MM.1S (cell line): ENCODE measurements at places on chromosomes 12 and 14.
A peak's percentile ranks its signal among the peaks of the same experiment; 100 is the strongest.

DNA sequence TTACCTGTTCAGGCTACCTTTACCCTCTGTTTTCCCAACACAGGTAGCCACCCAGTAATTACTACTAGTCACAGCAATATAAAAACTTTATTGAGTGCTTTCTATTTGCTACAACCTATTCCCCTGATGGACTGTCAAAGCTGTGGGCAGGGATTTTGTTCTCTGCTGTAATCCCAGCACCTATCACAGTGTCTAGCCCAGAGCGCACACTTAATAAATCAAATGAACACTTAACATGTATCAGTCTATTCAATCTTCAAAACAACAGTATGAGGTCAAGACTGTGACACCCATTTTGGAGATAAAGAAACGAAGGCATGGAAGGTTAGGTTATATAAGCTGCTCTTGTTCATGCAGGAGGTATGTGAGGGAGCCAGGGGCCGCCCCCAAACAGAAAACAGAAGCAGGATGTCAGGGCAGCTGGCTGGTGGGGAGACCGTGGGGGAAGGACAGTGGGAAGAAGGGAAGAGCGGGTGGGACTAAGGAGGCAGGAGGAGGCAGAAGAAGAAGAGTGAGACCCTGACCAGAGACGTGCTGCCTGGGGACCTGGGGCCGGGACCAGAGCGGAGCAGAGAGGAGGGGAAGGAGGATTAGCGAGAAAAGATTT is 1.7 kb downstream of the TNFRSF1A start:
- DNase-seq = no peak

DNA sequence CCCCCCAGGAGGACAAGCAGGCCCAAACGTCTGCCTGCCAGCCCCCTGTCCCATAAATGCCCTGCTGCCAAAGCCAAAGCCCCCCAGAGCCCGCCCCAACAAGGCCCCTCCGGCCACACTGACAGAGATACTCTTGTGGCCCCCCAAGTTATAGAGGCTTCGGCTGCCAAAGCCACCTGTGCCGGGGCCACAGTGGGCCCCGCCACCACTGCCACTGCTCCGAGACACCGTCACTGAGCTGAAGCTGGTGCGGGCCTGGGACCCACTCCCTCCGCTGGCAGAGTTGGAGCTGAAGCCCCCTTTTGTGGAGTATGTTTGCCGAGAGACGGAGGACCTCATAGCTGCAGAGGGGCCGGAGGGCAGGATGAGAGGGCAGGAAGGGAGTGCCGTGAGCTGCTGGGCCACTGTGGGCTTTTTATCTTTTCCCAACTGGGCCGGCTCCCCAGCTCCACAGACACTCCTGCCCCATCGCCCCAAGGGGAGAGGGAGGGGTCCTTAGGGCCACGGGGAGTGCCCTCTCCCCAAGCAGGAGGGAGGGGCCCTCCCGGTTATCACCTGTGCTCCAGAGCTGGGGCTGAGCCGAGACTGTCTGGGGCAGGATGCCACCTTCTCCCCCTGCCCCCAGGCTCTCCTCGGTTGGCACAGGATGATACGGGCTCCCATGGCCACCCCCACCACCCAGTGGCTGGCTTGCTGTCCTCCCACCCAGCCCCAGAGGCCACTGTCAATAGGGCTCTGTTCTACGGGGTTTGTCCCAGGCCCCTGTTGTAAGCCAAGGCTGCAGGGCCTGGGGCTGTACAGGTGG is at the start of gene KRT79:
Gene KRT79, minus strand, starts transcription at position 390 of the 805 bp plus-strand sequence. Its CDS starts 51 bp downstream, at position 339.
- no peak for DNase-seq

GRCh38 chr14:78152201-78153063 is 17.7 kb upstream of the NRXN3 start:
- no peak for DNase-seq

DNA sequence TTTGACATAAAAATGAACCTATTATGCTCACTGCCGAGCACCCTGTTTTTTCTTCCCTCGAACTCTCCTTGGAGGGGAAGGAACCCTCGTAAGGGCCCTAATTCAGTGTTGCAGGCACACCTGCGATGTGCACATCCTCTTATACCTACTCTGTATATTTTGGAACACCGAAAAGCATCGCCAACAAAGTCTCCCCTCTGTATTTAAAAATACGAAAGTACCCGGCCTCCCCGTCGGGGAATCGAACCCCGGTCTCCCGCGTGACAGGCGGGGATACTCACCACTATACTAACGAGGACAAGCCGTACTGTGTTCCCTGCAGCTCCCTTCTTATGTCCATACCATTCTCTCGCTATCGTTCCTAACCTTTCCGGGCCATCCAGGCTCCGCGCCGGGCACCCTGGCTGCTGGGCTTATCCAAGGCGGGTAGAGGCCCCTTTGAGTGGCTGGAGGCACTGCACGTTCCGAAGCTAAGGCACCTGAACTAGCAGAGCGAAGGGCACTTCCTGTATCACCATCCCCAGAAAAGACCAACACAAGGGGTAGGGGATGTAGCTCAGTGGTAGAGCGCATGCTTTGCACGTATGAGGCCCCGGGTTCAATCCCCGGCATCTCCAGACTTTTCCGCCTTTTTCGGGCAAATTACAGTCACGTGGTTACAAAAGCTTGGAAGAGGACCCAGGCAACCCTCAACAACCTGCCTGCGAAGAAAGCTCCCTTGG is 25.1 kb upstream of the UBC start:
- DNase-seq = peak; percentile 72

GRCh38 chr12:104501660-104502059 is 44.9 kb downstream of the CHST11 start:
- no peak for DNase-seq

GRCh38 chr12:27606986-27607385 is 83.0 kb downstream of the PPFIBP1 start:
- DNase-seq = no peak

DNA sequence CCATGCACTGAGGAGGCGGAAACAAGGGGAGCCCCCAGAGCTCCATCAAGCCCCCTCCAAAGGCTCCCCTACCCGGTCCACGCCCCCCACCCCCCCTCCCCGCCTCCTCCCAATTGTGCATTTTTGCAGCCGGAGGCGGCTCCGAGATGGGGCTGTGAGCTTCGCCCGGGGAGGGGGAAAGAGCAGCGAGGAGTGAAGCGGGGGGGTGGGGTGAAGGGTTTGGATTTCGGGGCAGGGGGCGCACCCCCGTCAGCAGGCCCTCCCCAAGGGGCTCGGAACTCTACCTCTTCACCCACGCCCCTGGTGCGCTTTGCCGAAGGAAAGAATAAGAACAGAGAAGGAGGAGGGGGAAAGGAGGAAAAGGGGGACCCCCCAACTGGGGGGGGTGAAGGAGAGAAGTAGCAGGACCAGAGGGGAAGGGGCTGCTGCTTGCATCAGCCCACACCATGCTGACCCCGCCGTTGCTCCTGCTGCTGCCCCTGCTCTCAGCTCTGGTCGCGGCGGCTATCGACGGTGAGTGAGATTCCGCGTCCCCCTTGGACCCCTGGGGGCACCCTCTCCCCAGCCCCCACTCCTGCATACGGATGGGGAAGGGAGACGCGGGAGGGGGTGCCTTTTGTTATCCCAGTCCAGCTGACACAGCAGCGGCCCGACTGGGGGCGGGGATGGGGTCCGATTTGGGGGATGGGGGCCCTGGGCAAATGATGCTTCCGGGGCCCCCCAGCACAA is 400 bp downstream of the LRP1 start:
- no peak for DNase-seq

DNA sequence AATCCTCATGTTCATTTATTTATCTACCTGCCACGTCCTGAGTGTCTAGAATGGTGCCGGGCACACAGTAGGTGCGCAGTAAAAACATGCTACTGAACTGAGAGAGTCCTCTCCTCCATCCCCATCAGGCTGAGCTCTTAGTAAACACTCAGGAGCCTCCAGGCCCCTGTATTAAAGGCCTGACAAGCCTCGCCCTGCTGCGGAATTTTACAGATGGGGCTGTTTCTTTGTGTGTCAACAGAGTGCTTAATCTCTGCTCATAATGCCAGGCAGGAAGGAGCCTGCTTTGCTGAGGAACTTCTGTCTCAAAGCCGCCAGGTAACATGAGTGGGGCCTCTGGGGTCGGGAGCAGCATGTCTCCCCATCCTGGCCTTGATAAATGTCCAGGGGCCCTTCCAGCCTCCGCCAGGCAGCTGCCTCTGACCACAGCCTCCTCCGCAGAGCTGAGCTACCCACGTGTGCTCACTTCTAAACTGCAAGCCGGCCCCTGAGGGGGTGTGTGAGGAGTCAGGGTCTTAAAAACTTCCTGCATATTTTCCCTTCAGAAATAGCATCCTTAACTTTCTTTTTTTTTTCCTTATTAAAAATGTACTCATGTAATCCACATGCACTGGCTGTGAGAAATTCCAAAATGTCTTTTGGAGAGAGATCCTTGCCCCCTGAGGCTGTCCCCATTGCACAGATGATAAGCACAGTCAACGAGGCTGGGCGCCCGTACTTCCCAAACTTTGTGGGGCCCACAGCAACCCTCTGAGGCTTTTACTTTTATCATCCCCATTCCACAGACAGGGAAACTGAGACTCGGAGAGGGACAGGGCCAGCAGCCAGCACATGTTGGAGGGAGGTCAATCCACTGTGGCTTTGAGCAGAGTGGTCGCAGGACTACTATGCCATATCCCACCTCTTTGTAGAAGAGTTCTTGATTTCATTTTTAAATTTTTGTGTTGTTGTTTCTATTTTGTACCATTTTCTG is 116.0 kb upstream of the NCOR2 start:
- DNase-seq = no peak

GRCh38 chr14:30861200-30861599 is 13.2 kb upstream of the COCH start:
- DNase-seq = no peak

DNA sequence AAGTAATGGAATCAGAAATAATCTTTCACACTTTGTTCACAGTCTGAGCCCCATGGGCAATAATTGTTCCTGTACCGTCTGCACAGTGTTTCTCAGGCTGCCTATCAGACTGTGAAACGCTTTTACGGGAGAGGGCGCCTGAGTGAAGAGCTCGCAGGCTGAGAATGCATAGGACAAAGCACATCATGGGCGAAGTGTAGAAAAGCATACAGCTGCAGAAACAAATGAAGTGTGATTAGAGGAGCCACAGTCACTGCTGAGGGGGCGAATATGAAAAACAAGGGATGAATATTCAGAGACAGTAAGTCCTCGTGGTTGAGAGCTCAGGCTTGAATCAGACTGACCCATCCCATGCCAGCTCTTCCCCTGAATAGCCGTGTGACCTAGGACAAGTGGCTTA is 438.4 kb upstream of the DCN start:
- DNase-seq = no peak

DNA sequence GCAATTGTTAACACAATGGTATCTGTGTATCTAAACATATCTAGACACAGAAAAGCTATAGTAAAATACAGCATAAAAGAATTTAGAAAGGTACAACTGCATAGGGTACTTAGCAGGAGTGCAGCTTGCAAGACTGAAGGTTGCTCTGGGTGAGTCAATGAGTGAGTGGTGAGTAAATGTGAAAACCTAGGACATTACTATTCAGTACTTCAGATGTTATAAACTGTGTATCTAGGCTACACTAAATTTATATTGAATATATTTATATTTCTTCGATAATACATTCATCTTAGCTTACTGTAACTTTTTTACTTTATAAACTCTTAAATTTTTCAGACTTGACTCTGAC is 409.0 kb upstream of the DCN start:
- DNase-seq = no peak

- DNase-seq = peak; percentile 53
These were observed 8.0 kb upstream of the C12orf42 start for GRCh38 chr12:103503546-103504480.

DNA sequence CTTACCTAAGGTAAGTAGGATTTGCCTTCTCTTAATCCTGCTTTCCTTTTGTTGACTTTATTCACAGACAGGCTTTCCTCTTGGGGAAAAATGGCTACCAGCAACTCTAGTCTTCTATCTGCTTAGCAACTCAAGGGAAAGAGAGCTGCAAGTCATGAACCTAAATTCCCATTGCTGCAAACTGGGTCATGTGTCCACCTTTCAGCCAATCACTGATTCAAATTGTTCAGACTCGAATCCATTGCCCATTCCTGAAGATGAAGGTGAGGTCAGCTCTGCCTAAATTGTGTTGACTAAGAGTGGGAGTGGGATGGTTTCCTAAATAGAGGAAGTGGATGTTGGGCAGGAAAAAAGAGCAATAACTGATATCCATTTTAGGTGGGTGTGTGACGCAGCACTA is 7.7 kb downstream of the FBXW8 start:
- DNase-seq = no peak

DNA sequence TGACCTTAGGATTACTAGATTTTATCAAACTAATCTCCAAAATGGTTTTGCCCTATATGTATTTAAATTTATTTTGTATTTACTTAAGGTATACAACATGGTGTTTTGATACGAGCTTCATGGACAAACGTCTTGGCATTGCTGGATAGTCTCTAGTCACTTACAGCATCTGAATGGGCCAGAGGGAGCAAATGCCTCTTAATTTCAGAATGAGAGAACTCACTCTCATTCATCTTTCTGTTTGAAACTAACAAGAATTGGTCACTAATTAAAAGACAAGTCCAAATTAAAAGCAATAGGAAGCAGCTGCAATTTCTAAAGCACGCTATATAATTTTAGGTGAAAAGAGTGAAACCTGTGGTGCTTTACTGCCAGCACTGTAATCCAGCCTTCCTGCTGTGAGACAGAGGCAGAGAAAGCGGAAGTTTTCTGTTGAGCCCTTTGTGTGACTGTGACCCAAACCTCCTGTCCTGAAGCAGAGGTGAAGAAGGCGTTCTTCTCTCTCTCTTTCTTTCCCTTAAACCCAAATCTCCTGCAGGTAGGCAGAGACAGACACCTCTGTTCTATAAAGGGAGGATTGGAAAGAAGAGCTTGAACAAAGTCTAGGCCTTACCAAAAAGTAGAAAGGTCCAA is 184.6 kb upstream of the NAV3 start:
- no peak for DNase-seq

GRCh38 chr12:15216036-15216889 is 5.0 kb downstream of the RERG start:
- DNase-seq = no peak

DNA sequence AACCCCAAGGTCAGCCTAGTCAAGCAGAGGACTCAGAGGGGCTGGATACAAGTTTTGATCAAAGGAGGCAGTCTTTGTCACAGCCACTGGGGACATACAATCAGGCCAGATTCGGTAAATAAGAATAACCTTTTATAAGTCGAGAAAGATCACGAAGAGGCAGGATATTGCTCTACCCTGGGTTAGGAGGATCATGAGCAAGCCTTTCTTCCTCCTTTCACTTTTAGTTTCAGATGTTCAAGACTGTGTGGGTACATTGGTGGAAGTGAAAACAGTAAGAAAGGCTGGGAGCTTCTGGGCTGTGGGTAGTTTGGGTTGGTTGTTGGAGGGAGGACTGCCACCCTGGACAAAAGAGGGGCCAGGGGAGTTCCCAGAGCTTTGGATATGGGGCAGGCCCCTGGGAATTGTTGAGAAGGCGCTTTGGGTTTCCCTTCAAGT is 127.7 kb downstream of the SNAPC1 start:
- DNase-seq = peak; percentile 66

DNA sequence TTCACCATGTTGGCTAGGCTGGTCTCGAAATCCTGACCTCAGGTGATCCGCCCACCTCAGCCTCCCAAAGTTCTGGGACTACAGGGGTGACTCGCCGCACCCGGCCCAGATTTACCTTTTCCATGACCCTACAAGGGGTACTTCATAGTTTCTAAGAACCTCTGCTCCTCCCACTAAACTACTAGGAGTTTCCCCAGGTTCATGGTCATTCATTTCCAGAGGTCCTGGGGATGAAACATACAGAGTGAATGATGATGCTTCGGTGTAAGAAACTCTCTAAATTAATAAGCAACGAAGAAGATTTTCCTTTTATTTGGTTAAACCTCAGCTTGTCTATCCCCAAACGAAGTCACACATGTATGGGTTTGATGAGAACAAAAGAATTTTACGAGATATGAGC is 56.9 kb downstream of the AMN start:
- no peak for DNase-seq
